ENCODE measurements at places on chromosomes 5 and 9.

- no peak for DNase-seq
Measured at GRCh38 chr9:125747765-125748445, 732 bp downstream of the PBX3 start.

DNA sequence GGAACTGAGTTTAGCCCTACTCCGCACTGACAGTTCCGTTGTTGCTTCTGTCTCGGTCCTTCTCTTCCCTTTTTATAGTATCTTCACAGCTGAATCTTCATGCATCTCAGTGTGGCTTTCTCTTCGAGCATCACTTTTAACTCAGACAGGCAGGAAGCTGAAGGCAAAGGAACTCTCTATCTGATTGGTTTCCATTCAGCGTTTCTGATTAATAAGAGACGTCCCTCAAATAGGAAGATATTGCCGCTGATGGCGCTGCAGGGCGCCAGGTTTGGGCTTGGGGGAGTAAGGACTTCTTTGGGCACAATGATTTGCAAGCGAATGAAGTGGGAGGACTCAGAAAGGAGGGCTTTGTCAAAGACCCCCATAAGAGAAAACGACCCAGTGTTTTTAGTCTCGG, at the start of gene CDH9:
TSS of gene CDH9 (minus strand) at position 111 of the 400 bp plus-strand sequence. CDS start 50,253 bp downstream, outside the sequence.
- DNase-seq: no peak

GRCh38 chr9:27395484-27395921, 98.6 kb upstream of the EQTN start:
- DNase-seq: no peak

GRCh38 chr5:59816654-59817300, 76.7 kb downstream of the PDE4D start:
- no peak for DNase-seq

GRCh38 chr5:150368526-150368925, 11.0 kb downstream of the TCOF1 start:
- no peak for DNase-seq

- no peak for DNase-seq
Measured at GRCh38 chr9:93949694-93950449, 5.3 kb downstream of the BARX1 start.

DNA sequence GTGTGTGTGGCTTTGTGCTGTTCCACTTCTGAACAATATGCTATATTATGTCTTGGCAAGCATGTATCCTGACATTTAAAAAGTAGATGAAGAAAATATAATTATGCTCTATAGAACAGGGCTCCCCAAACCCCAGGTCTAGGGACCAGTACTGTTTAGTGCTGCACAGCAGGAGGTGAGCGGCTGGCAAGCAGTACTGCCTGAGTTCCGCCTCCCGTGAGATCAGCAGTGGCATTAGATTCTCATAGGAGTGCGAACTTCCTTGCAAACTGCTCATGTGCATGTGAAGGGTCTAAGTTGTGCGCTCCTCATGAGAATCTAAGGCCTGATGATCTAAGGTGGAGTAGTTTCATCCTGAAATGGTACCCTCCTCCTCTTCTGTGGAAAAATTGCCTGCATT, 979.1 kb upstream of the CTNND2 start:
- no peak for DNase-seq

DNA sequence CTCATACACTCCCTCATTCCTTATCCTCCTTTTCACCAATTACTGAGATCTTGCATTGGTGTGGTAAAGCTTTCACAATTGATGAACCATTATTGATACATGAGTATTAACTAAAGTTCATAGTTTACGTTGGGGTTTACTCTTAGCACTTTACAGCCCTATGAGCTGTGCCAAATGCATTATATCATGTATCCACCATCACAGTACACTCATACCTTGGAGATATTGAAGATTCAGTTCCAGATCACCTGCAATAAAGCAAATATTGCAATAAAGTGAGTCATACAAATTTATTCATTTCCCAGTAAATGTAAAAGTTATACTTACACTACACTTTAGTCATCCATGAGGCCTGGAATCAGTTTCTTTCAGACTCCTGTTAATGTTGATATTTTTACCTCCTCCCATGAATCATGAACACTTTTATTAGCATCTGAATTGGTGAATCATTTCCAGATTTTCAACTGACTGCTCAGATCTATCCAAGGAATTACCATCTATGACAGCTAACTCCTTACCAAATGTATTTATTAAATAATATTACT, 546.6 kb upstream of the PTPRD start:
- DNase-seq: no peak

GRCh38 chr9:88792502-88792901, 198.8 kb upstream of the S1PR3 start:
- no peak for DNase-seq

DNA sequence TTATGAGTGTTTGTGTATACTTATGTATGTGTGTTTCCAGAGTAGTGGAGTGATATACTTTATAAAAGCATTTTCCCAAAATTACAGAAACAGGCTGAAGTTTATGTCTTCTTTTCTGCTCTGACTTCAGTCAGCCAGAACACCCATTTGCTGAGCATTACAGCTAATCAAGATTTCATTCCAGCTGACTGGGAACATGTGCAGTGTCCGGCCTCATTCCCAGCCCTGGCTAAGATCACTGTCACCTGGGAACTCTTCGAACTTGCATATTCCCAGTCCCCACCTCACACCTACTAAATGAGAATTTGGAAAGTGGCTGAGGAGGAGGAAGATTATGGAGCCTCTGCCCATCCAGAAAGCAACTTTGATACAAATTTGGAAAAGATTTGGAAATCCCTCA, 90.8 kb upstream of the PRRC1 start:
- no peak for DNase-seq
